ENCODE measurements at places on chromosomes 13 and 19.

GRCh38 chr19:6267552-6268381 is 12.0 kb downstream of the MLLT1 start:
- no peak for DNase-seq

DNA sequence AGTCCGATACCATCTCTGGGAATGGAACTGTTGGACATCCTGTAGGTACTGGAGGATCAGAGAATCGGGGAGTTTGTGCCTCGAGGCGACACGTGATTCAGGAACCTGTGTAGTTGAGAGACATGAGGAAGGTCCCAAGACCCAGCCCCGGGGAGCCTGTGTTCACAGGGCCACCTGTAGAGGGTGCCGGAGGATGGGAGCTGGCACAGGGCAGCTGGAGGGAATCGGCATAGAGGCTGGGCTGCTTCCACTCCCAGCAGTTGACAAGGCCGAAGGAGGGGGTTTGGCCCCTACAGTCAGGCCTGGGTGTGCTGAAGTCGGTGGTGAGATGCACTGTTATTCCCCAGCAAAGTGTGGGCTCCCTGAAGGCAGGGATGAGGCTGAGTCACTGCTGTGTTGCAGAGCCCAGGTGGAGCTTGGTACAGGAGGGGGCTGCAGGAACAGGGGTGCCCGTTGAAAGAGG is 2.5 kb upstream of the ISYNA1 start:
- no peak for DNase-seq

DNA sequence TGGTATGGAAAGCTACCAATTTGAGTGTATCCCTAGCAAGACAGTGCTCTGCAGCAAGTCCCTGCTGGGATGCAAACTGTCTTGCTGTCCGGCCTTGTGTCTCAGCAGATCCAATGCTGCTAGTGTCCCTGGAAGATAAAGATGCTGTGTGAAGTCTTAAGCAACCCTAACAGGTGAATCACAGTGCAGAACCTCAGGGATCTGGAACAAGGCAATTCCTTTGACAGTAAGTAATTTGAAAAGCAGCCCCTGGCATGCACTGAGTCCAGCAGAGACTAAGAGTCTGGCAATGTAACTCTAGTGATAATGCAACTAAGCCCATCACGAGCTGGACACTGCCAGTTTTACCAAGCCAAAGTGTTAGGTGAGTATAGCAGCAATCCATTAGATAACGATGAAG is 1.7 kb upstream of the UCHL3 start:
- no peak for DNase-seq

- DNase-seq: no peak
Measured at GRCh38 chr19:629961-630714, 3.2 kb downstream of the POLRMT start.

DNA sequence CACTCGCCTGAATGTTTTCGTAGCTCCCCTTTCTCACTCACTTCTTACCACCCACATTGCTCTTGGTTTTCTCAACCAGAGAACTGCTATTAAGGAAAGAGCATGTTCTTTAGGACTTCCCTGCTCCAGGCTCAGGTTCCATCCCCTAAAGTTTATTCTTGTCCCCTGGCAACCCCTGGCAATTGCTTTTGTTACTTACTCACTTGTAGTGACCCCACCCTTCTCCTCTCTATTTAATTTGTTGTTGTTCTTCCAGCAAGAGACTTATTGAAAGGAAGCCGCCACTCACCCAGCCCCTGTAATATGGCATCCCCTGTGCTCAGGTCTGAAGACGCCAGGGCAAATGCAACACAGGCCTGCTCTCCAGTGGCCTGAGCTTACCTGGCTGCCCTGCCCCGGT is 233.7 kb upstream of the SOX21 start:
- DNase-seq: no peak

DNA sequence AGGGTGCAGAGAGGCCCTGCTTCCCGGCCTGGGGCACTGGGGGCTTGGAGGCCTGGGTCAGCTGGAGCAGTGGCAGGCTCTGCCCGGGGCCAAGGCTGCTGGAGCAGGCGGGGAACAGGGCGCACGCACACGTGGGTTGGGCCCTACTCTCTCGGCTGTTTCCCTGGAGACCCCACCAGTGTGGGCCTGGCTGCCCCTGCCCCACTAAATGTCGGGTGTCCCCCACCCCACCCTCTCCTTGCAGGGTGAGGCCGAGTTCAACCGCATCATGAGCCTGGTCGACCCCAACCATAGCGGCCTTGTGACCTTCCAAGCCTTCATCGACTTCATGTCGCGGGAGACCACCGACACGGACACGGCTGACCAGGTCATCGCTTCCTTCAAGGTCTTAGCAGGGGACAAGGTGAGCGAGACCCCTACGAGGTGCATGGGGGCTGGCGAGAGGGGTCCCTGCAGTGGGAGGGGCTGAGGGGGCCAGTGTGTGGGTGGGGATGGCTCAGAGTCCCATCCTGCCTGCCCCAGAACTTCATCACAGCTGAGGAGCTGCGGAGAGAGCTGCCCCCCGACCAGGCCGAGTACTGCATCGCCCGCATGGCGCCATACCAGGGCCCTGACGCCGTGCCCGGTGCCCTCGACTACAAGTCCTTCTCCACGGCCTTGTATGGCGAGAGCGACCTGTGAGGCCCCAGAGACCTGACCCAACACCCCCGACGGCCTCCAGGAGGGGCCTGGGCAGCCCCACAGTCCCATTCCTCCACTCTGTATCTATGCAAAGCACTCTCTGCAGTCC is 15.3 kb downstream of the CAPN12 start:
- peak; percentile 13 for DNase-seq

DNA sequence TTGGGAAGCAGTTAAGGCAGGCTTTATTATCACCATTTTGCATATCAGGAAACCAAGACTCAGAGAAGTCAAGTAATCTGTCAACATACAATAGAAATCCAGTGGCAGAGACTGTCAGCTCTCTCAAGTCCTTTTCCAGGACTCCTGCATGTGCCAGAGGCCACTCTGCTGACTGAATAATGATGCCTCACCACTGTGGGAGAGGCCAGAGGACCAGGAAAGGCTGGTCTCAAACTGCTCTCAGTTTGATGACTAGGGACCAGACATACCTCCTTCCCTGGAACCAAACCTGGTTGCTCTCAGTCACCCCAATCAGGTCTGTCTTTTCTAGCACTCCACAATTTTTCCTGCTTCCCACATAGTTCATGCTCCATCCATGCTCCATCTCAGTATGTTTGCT is 8.0 kb downstream of the RNASEH2B start:
- no peak for DNase-seq

DNA sequence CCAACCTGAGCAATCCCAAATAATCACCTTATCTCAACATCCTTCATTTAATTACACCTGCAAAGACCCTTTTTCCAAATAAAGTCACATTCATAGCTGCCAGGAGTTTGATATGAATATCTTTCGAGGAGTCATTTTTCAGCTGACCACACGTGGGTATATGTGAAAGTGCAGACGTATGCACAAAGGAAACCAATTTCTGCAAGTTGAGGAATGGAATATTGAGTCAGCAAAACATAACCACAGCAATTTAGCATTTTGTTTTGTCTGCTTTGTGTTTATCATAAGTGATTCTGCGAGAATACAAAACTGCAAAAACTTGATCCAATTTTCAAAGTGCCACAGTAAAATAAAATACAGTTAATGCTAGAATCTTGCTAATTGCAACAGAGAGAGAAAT is 295.9 kb downstream of the SUCLA2 start:
- DNase-seq: no peak

- DNase-seq: no peak
Measured at GRCh38 chr13:35917252-35917941, 213.8 kb downstream of the DCLK1 start.

DNA sequence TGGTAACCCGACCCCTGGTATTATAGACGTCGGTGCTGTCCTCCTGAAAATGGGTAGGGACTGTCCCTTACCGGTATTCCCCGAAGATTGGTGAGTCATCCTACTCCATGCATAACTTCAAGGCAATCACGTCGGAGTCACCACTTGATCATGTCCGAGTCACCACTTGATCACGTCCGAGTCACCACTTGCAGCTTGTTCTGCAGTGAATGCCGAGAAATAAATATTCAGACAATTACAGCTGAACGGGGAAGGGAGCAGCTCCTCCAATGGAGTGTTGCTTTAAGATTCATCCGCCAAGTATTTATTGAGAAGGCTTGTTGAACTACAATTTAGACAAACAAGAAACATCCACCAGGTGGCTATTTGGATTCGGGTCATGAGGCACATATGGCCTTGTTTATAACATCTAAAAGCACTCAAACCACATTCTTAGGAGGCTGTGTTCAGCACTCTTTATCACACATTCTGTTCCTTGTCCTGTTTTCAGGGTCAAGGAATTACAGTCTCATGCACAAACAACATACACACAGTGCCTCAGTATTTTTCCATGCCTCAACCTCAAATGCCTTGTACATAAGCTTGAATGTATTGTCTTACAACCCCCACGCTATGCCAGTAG is 43.1 kb downstream of the ZNF726 start:
- DNase-seq: no peak

DNA sequence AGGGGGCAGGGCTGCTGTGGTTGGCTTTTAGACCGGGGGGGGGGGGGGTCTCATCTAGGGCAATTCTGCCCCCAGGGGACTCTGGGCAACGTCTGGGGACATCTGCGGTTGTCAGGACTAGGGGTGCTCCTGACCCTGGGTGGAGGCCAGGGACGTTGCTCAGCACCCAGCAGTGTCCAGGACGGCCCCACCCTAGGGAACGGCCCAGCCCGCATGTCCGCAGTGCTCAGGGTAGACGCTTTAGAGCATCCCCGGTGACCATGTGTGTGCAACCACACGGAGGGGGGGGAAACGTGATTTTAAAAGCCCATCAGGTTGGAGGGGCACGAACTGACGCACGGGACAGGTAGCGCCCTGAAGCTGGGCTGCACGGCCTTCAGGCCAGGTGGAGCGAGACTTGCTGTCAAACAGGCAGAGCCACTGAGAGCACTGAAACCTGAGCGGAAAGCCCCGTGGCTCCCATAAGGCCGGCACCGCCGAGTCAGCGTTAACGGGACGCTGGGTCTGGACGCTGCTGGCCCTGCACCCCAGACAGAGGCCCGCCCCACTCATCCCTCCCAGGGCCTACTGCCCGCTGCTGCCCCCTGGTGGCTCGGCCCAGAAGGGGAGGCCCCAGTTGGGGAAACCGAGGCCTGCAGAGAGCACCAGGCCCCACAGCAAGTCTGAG is 8.3 kb downstream of the CACTIN start:
- DNase-seq: peak; percentile 75

- peak; percentile 98 for DNase-seq
Measured at GRCh38 chr13:113981194-113981605, 7.3 kb upstream of the C13orf46 start.

DNA sequence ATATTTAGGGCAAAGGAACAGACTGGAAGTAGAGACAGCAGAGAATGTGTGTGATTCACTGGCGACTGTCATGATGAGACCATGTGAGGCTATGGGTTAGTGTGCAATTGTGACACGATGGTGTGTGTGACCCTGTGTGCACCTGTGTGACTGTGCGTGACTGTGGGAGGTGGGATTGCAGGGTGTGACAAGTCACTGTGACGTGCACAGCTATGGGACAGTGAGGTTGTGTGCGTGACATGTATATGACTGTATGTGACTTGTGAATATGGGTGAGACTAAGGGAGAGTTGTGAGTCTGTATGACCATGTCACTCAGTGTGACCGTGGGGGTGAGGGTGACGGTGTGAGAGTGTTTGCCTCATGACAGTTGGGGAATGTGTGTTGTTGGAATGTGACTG is 3.4 kb upstream of the GIPR start:
- no peak for DNase-seq

- DNase-seq: no peak
Measured at GRCh38 chr13:113762075-113762474, 3.0 kb downstream of the TMEM255B start.

GRCh38 chr13:39362652-39363381 is 240.2 kb downstream of the LHFPL6 start:
- DNase-seq: no peak

- DNase-seq: no peak
Measured at GRCh38 chr19:31716826-31717225, 367.6 kb upstream of the TSHZ3 start.

DNA sequence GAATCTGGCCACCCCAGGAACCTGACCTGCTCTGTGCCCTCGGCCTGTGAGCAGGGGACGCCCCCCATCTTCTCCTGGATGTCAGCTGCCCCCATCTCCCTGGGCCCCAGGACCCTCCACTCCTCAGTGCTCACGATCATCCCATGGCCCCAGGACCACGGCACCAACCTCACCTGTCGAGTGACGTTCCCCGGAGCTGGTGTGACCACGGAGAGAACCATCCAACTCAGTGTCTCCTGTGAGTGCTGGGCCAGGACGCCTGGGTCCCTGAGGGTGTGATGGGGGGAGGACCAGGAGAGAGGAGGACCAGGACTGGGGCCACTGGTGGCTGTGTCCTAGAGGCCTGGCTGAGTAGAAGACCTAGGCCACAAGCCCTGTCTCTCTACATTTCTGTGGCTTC is 13.0 kb upstream of the CD33 start:
- no peak for DNase-seq
